ENCODE measurements at places on chromosomes 4 and X.

GRCh38 chrX:153973127-153974002 is 811 bp downstream of the TMEM187 start:
- no peak for DNase-seq

- DNase-seq, result peak; percentile 58
These were observed 1.0 kb upstream of the ARHGAP4 start for GRCh38 chrX:153926858-153927671.

DNA sequence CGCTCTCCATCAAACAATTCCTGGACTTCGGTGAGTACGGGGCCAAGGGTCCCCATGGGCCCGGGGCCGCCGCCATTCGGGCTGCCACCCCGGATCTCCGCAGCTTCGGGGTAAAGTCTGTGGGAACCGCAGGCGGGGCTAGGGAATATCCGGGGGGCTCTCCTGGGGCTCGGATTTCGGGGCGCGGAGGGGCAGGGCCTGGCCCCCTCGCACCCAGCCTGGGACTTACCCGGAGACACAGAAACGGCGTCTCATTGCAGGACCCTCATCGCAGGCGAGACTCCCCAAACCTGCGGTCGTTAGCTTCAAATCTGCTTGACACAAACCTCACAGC is 413 bp downstream of the PDK3 start:
- no peak for DNase-seq

GRCh38 chrX:101595739-101596419 is 21.9 kb downstream of the ARMCX6 start:
- no peak for DNase-seq

DNA sequence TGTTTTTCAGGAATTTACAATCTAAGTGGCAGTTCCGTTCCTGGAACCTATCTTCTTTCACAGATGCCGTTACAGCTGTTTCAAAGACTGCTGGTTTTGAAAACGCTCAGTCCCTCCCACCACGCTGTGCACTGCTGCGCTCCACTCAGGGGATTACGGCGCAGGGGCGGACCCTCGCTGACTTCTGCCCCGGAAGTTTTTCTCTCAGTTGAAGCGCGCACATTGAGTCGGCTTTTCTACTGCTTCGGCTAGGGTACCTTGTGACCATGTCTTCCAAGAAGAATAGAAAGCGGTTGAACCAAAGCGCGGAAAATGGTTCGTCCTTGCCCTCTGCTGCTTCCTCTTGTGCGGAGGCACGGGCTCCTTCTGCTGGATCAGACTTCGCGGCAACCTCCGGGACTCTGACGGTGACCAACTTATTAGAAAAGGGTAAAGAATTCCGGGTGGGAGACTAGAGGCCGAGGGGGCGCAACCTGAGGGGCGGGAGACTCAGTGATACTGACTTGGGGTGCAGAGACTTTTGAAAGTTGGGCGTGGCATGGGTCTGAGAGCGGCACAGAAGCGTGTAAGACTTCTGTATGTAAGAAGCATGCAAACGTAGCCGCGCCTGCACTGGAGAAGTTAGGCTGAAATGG is 597 bp upstream of the NUDT6 start:
- peak; percentile 86 for DNase-seq

DNA sequence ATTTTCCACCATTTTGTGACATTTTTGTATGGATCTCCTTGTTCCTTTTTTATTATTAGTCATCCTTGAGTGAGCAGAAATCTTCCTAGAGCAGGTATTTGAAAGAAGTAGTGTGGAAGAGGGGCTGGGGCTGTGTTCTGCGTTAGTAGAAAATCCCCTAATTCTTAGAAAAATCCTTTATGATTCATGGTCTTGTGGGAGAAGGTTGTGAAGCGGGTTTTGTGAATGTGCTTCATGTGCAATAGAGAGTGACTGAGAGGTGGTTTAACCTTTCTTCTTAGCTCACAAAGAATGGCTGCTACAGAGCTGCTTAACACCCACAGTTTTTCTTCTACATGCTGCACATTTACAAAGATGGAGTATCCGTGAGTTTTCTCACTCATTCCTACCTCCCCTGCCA is 220.5 kb downstream of the IDS start:
- no peak for DNase-seq

- DNase-seq, result no peak
These were observed 30.4 kb downstream of the CLDN34 start for GRCh38 chrX:9997524-9997923.

DNA sequence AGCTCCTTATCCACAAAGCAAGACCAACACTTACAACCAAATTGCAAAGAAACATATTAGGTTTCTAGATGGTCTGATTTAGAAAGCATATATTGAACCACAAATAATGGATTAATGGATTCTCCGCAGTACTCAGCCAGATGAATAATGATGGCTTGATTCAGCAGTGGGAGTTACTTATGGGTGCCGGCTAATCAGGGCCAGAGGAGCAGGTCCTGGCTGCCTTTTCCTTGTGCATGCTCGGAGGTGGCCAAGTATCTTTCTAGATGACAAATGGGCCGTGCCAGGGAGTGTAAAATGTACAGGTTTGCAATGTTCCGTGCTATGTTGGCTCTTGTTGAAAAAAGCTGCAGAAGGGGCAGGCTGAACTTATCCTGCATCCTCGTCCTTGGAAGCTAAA is 70.2 kb downstream of the VCX3A start:
- DNase-seq, result no peak

DNA sequence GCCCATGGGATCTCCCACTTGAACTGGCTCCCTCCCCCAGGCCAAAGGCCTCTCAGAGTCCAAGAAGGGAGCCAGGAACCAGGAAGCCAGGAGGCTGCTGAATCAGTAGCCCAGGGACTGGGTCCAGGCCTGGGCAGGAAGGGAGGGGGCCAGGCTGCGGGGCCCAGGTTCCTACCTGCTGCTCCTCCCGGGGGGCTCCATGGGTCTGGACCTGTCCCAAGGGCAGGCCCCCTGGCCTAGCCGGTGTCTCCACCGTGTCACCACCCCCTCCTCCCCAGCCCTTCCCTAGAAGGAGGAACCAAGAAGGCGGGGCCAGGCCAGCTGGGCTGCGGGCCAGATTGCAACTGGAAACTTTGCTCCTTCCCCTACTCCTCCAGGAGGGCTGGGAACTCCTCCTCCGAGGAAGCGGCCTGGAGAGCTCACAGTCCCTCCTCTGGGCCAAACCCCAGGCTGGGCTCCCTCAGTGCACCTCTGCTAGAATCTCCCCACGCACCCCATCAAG is at the start of gene IQSEC2:
Gene IQSEC2, minus strand, starts transcription at position 264 of the 502 bp plus-strand sequence.
- no peak for DNase-seq

DNA sequence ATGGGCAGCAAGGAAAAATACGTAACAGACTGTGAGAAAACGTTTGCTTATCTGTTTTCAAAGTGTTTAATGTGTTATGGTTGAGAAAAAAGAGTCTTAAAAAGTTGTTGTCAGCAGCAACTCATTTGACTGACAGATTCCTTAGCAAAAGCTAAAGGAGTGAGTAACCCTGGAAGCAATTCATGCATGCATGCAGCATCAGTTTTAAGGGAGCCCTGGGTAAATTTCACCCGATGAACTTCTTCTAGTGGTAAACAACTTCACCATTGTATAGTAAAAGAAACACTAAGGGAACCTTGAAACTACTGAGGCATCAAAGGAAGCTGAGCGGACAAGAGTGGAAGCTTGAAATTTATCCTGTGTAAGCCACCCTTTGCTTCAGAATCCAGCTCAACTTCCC is 583.2 kb upstream of the INTU start:
- no peak for DNase-seq

DNA sequence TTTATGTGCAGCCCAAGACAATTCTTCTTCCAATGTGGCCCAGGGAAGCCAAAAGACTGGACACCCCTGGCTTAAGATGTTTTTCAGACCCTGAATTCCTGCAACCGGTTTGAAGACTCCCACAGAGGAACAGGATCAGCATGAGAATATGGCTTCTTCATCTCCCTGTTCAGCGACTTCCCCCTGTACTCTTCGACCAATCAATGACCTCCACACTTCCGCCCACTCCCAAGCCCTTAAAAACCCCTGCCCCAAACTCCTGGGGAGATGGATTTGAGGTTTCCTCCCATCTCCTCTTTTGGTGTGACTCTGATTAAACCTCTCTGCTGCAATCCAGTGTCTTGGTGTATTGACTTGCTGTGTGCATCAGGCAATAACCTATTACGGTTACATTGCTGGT is 344.4 kb downstream of the NR3C2 start:
- DNase-seq, result no peak

GRCh38 chrX:11367609-11368430 is 74.6 kb downstream of the AMELX start:
- peak; percentile 38 for DNase-seq

- DNase-seq, result no peak
These were observed 74.5 kb upstream of the AFAP1 start for GRCh38 chr4:8013976-8014726.

DNA sequence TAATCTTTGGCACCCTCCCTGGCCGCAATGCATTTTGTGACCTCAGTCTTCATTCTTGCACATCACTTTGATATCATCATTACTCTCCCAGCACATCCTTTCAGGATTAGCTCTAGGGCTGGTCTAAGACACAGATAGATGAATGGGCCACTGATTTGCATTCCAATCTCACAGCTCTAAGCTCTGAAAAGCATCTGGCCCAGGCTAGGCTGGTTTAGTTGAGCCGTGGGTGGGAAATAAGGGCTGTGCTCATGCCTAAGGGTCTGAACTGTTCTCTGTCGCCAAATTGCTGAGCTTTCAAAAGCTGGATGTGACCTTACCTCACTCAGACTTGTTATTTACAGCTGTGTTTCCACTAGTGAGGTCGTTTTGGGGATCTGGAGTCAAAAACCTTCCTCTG is 30.0 kb upstream of the SLC9A7 start:
- no peak for DNase-seq

DNA sequence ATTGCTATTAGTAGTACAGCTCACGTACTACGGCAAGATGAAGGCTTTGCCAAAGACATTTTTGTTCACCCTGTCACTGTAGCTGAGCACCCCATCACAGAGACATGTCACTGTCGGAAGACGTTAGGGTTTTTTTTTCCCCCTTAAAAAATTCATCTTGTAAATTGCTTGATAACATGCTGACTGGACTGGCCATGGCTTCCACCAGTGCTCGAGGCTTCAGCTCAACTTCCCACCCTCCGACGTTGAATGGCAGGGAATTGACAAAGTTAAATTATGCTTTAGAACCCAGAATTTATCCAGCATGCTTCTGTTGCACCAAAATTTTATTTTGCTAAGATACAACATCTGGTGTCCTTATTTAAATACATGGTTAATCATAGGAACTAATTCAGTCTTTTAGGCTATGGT is 707 bp upstream of the OTUD4 start:
- no peak for DNase-seq

DNA sequence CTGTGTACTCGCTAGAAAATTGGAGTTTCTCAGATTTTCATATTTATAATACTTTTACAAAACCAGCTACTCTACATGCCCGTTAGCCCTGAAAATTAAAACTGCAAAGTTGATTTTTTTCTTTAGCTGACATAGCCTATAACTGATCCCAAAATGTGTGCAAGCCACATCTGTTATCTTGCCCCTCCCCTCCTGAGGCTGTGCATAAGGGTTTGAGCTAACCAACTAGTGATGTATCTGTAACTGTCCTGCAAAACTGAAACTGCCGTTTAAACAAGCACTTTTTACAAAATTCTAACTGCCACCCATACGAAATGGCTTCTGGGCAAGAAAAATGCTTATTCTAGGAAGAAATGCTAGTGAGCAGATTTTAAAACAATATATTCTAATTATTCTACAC is 59.1 kb downstream of the EDNRA start:
- no peak for DNase-seq

DNA sequence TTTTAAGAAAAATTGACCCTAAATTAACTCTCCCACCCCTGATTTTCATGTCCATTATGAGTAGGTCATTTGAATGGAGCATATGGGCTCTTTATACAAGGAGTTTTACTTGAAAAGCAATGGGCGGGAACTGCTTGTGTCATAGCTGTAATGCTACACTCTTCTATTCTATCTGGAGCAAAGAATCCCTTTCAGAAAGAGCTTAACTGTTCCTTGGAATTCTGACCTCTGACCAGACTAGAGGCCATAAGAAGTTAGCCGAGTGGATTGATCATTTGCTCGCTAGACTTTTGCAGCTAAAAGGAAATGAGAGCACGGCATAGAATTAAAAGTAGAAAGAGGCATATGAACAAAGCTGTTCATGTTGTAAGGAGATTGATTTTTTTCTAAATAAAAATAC is 79.1 kb downstream of the DOCK11 start:
- no peak for DNase-seq

DNA sequence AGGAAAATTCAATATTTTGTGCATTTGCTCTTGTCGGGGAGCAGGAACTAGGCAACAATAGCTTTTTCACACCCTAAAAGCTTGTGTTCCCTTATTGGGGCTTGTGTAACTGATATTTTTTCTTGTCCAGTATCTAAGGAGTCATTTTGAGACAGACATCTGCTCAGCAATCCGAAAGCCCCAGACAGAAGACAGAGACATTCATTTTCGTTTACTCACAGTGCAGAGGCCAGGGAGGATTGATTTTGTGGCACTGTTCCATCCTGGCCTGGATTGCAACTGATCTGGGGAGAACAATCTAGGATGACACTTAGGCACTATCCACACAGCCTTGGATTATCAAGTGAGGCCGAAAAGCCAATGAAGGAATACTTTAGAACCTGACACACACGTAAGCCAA is 27.4 kb upstream of the PLAC1 start:
- DNase-seq, result no peak

GRCh38 chr4:121199742-121200561 is 35.8 kb upstream of the TNIP3 start:
- no peak for DNase-seq

GRCh38 chrX:71652405-71652804 is 14.9 kb upstream of the LOC101059915 start:
- peak; percentile 40 for DNase-seq

DNA sequence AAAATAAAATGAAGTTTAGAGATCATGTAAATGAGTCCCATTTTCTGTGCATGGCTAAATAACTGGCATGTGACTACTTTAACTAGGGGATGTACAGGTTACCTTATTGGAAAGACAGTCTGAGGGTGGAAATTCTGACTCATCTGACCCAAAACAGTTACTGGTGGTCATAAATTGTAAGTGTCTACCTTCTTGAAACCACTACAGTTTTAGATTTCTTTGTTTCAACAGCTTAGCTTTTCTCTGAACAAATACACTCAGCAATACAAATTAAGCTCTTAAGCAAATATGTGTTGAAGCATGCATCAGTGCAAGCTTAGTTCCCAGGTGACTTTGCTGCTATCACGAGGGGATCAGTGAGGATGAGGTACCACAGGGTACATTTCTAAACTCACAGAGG is 60.7 kb upstream of the PGM2 start:
- DNase-seq, result no peak

- DNase-seq, result no peak
These were observed 80.8 kb downstream of the CCSER1 start for GRCh38 chr4:90207887-90208454.

- DNase-seq, result no peak
These were observed 6.9 kb upstream of the HAND2 start for GRCh38 chr4:173536808-173537429.

GRCh38 chr4:122968227-122968812 is 45.9 kb upstream of the NUDT6 start:
- DNase-seq, result no peak

- no peak for DNase-seq
These were observed 149.2 kb downstream of the PTTG2 start for GRCh38 chr4:38109370-38109769.

GRCh38 chr4:105542039-105542438 is 10.4 kb upstream of the ARHGEF38 start:
- peak; percentile 65 for DNase-seq

GRCh38 chr4:104649631-104650030 is 154.9 kb upstream of the CXXC4 start:
- no peak for DNase-seq

- no peak for DNase-seq
These were observed 93.3 kb downstream of the TTC29 start for GRCh38 chr4:146852360-146852759.

GRCh38 chrX:52118262-52118661 is 49.3 kb upstream of the MAGED4B start:
- DNase-seq, result no peak
